Frontal cortex (tissue), 4 donors: ENCODE measurements at places on chromosomes 6 and 20.

DNA sequence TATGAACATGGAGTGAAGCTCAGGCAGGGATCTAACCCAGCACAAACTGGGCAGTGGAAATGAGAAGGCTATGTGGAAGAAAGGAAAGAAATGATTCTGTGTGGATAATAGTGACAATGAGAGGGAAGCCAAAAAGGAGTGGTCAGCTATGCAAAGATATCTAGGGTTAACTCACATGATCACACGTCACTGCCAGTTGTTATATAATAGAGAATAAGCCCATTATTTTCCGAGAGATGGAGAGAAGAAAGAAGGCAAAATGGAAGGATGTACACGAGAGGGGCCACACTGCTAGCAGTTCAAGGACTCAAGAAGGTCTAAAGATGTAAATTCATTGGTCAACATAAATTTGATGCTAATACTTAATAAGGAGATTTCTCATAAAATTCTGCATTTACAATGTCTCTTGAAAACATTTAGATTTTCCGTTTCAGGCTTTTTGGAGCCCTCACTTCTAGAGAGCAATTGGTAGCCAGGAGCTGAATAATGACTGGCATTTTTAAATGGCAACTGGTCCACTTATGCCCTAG lies 18.8 kb upstream of the RCAN2 start:
- DNase-seq, result no peak

GRCh38 chr6:30483677-30484279 lies 5.5 kb upstream of the HLA-E start:
- DNase-seq, result peak; percentile 55

DNA sequence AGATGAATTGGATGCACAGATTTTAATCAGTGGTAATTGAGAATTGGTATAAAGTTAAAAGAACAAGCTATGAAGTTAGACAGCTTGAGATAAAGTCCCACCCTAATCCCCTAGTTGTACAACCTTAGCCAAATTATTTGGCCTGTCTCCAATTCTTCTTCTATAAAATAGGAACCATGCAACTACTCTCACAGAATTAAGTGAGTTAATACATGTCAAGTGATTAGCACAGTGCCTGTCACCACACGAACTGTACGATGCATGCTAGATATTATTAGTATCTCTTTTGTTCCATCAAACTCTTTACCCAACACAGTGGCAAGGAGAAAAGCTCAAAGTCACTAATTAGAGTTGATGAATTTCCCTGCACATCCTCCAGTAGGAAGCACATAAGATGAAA lies 44.7 kb downstream of the MBOAT1 start:
- no peak for DNase-seq

DNA sequence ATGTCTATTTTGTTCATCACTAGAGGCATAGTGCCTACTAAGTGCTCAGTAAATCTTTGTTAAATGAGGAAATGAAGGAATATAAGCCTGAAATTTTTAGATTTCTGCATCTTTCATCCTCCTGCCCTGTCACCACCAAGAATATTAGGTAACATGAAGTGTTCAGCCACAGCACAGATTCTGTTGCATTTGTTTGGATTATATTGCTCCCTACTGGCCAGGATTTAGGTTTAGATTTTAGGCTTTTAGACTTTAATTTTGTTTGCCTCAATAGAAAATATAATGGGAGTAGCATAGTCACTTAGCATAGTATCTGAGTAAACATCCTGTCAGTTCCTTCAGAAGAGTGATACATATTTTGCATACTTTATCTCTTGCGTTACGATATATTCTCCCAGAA lies 14.2 kb downstream of the FARS2 start:
- DNase-seq, result no peak

DNA sequence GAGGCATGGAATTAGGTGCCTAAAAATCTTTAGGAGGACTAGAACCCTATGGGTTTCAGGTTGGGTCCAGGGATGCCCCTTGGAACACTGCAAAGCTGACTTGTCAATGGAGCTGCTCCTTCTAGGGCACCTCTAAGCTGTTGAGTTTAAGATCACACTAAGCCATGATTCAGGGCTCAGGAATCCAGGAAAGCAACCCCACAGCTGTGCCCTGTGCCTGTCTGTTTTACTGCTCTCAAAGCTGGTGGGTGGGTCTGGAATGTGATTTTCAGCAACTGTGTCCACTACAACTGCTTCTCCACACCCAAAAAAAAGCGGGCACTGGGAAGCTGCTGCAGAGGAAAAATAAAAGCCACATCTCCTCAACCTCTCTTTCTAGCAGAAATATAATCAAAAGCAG lies 310.4 kb upstream of the MOCS1 start:
- no peak for DNase-seq

GRCh38 chr6:108363889-108364313 lies 69.0 kb downstream of the AFG1L start:
- no peak for DNase-seq

- DNase-seq, result no peak
These were observed 35.8 kb upstream of the MAS1 start for GRCh38 chr6:159854959-159855358.

DNA sequence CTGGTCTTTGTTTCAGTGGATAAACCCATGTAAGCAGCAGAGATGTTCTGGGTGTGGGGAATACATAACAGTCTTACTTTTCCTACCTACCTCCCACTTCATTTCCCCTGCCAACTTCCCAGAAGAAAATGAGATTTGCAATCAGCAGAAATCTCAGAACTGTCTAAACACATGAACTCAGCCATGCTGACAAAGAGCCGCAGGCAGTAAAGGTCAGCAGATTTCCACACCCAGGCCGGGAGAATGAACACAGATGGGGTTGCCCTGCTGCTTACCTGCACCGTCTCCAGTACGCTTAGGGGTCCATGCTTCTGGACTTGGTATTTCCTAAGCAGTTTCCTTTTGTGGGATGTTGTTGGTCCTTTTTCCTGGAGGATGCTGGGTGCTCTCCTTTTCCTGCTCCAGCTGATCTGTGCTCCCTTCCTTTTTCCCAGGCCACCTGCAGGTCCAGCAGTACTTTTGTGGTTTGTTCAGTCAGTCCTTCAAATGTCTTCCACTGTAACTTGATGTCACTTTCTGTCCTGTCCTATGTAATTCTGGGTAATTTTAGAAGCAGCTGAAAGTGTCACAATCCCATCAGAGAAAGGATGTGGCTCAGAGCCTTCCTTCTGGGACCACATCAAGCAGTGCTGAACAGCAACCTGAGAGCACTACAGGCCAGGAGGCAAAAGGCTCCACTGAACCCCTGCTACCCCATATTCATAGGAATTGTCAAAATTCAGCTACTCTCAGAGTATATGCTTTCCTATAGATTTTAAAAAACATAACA lies 129.0 kb downstream of the CEP57L1 start:
- no peak for DNase-seq

- no peak for DNase-seq
These were observed 9.2 kb upstream of the CPNE1 start for GRCh38 chr20:35673884-35674283.

DNA sequence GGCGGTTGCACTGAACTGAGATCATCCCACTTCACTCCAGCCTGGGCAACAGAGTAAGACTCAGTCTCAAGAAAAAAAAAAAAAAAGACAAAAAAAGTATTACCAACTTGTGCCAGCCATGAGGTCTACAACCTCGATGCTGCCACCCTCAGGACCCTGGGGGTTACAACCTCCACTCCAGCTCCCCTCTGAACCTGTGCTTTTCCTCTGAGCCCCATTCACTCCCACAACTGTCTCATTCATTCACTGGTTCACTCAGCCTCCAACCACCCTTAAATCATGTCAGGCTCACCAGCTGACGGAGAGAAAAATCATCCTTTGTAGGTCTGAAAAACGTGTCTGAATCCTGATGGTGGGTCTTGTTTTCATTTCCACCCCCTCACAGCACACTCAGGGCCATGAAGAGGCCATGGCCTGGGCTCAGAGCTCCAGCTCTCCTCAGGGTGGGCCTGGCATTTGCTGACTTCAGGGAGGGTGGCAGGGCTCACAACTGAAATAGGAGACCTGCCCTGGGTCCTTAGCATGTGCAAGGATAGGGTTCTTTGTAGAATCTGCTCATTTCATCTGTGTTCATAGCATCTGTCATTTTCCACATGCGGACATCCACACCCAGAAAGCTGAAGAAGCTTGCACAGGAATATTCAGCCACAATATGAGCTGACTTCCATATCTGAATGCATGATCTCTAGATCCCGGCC lies 1.9 kb upstream of the ULBP1 start:
- no peak for DNase-seq

DNA sequence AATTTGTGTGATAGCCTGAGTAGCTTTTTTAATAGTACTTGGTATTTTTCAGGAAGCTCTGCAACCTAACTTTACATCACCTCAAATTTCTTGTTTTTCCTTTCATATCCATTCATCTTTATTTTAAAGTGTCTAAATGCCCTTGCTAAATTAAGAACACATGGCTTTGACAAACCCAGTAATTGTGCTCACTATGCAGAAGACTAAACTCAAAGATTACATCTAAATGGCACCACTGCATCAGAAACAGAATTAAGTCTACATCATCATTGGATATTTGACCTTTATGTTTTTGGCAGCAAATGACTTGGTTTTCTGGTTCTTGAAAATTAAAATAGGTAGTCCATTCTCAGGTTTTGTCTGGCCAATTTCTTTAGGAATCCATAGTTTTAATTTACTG lies 69.6 kb upstream of the HDGFL1 start:
- no peak for DNase-seq

DNA sequence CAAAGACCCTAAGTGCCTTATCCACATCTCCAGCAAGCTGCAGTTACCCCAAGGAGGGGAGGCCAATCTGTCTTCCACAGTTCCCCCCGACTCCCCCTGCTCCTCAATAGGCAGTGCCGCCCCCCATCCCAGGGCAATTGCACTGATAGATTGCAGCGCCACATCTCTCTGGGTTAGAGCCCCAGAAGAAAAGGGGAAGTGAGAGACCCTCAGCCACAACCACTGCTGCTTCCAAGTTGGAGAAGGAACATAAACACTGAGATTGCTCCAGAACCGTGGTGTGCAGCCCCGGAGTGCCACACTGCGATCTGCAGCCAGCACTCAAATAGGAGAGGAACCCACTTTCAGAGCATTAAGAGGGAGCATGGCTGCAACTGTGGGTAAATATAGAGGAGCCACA lies 101.5 kb downstream of the RWDD2A start:
- no peak for DNase-seq

- peak; percentile 5 for DNase-seq
These were observed 210.3 kb downstream of the BCKDHB start for GRCh38 chr6:80316686-80317231.

GRCh38 chr20:33914919-33915318 lies 78.8 kb upstream of the RALY start:
- DNase-seq, result no peak

DNA sequence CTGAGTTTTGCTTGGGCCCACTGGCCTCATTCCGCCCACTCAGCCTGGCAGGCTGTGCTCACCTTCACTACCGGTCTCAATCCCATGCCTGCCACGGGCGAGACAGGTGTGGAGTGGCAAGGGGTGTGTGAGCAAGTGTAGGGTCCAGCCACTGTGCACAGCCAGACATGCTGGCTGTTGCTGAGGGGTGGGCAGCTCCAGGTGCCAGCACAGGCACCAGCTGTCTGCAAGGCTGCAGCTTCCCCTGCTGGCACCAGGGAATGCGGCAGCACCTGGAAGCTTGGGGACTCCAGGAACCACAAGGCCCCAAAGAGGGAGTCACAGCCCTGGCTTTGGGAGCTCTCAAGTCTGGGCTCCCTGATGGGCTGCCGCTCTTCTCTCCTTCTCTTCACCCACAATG lies 372.7 kb downstream of the CBLN4 start:
- DNase-seq, result no peak

DNA sequence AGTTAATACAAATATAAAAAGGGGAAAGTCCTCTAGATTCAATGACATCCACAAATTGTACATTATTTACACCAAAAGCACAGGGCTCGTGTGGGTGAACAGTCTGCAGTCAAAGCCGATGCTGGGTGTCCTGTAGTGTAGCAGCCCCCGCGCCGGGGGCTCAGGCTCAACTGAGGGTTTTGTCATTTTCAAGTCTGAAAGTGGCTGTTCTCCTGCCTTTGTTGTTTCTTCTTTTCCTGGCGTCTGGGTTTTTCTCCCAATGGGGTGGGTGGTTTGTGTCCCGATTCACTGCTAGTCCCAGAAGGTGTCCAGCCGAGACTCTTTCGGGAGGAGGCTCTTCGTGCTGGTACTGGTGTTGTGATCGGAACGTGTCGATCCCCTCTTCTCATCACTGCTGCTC lies 146.0 kb downstream of the ZMYND8 start:
- no peak for DNase-seq

DNA sequence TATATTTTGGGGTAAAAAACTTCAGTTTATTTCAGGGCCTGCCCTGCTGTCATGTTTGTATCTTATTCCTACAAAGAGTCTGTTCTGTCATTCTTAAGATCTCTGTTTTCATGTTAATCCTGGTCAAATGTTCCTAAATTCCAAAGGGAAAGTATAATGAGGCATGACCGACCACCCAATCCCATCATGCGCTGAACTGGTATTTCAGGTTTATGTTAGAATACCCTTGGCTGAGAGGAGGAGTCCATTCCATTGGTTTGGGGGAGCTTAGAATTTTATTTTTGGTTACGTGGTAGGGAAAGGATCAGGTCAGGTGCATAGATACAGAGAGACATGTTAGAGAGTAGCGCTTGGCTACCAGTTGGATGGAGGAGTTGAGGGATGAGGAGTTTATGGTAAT lies 25.7 kb downstream of the CFAP61 start:
- DNase-seq, result no peak

GRCh38 chr20:25669826-25670422 lies 26.7 kb downstream of the ZNF337 start:
- DNase-seq, result no peak

DNA sequence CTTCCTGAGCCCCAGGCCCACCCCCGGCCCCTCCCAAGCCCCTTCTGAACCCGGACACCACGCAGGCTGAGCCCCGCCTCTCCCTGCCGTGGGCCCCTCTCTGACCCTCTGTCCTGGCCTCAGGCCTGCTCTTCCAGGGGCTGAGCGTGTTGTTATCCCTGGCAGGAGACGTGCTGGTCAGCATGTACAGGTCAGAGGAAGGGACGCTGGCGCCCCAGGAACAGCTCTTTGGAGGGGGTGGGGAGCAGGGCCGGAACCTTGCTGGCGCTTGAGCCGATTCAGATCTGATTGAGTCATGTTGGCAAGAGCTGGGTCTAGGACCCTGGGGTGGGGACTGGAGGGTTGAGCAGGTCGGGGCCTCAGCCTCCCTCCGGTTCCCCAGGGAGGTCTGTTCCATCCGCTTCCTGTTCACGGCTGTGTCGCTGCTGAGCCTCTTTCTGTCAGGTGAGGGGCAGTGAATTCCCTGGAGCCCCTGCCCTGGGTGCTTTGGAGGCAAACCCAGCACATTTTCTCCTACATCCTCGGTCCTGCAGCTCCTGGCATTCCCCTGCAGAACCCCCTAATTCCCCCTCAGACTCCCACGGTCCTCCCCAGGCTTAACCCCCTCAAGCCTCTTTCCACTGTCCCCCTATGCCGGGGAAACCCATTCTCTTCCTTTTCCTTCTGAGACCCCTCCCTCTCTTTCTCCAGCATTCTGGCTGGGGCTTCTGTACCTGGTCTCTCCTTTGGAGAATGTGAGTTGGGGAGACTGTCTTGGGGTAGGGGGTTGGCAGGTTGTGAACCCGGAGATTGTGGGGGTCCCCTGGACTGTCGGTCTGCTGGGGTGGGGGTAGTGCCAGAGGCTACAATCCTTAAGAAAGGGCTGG lies 2.0 kb downstream of the SPAG4 start:
- peak; percentile 50 for DNase-seq
